Activated CD4-positive, alpha-beta T cell treated with anti-CD3 and anti-CD28 coated beads, Interleukin-2, amount 50 U/mL, for 4 hours (primary cell): ENCODE measurements at places on chromosomes 6 and 20.

DNA sequence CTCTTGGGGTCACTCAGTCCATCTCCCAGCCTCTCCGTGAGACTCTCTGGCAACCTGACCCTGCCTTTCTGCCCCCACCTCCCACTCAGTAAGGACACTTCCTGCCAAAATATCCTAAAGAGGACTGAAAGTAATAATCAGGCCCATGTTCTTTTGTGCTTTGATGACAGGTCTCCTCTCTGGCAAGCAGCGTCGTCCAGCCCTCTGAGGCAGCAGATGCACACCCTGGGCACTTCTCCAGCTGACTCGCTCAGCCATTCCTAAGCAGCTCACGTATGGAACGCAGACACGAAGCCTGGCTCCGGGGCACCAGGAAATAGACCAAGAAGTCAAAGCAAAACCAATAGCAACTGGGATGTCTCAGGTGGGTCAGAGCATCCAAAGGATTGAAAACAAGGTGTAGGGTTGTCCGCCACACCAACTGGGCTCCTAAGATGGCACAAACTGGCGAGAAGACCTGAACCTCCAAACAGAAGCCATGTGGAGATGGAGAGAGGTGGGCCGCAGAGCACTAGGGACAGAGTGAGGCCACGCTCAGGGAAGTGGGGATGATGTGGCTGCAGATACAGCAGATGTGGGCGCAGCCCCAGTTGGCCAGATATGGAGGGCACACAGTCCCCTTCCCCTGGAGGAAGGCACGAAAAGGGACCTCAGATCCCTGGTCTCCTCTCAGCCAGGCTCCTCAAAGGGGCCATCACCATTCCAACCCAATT, 99.3 kb downstream of the PRND start:
- DNase-seq = no peak

DNA sequence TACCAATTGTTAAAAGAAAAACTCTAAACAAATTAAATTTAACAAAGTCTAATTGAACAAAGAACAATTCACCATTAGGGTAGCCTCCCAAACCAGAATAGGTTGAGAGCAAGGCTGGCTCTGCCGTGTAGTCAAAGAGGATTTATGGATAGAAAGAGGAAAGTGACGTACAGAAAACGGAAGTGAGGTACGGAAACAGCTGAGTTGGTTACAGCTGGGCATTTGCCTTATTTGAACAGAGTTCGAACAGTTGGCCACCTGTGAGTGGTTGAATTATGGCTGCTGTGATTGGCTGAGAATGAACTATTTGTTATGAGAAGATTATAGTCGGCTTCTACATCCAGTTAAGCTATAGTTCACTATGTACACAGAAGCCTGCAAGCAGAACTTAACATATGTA, 18.5 kb upstream of the ISM1 start:
- no peak for DNase-seq

DNA sequence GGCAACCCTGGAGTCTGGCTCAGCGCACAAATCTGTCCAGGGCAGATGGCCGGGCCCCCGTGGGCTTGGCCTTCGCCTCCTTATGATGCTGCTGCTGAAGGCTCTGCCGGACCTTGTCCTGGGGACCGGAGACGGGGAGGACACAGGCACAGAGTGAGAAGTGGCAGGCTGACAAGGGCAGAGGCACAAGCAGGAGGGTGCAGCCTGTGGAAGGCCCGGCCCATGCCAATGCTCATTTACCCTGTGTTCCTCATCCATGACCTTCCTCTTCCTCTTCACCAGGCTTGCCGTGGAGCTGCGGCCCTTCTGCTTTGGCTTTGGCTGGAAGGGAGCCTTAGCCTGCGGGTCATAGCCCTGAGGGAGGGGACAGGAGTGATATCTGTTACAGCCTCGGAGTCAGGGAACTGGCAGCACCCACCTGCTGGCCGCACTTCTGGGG, 2.4 kb downstream of the B3GALT4 start:
- no peak for DNase-seq

DNA sequence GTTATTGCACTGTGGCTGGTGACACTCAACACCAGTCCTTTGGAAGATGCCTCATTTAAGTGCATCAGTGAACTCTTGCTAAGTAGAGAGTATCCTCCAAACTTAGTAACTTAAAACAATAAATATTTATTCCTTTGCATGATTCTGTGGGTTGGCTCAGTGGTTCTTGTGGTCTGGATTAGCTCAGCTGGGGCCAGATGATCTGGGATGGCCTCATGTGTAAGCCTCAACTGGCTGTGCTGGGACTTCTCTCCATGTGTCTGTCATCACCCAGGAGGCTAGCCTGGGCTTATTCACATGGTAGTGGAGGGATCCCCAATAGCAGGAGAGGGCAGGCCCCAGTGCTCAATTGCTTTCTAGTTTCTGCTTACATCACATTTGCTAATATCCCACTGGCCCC, 8.3 kb downstream of the LRRN4 start:
- no peak for DNase-seq

GRCh38 chr6:83594941-83595340, 82.6 kb downstream of the PRSS35 start:
- DNase-seq = no peak

DNA sequence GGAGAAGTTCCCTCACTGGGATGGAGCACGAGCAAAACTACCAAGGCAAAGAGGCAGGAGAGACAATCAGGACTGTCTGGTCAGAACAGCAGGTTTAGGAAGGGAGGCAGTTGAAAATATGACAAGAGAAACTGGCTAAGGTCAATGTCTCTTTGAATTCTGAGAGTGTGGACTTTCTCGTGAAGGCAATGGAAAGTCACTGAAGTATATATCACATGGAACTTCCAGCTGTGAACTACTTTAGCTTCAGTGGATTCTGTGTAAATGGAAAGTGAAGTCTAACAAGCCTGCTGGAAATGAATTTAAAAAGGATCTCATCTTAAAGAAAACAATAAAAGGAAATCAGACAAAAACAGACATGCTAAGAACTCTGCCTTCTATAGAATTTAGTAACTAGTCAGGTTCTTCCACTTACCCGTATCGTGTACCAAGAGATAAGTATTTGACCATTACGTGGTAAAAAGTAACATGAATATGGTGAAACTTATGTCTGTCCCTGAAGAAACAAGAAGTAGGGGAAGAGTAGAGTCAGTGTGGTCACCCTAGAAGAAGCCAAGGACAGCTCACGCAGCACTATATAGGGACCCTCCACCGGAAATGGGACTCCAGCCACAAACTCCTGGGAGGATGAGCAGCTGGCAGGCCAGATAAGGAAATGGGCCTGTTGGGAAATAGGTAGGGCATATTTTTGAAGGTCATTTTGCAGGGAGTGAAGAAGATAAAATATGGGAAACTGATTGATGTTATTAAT, 123.4 kb downstream of the MAP7 start:
- no peak for DNase-seq

GRCh38 chr6:72406517-72406916, 215.3 kb upstream of the KCNQ5 start:
- no peak for DNase-seq

GRCh38 chr20:61753316-61753942, 312.3 kb downstream of the TAF4 start:
- no peak for DNase-seq

DNA sequence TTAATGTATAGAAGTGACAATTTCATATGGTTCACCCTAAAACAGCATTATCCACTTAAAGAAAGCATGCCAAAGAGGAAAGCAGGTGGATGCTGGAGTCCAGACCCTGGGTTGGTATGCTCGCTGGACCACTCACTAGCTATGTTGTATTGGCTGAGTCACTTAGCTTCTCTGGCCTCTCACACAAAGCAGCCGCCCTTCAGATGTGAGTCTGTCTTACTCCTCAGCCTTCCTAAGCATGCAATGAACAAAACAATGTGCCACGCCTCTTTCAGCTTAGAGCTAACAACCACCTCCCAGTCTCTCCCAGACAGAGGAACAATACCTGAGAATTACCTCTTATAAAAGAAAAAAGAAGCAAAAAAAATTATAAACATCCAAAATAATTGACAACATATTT, 29.4 kb downstream of the SIM1 start:
- DNase-seq = no peak

- no peak for DNase-seq
These were observed 293.8 kb downstream of the RFPL4B start for GRCh38 chr6:112640891-112641290.

DNA sequence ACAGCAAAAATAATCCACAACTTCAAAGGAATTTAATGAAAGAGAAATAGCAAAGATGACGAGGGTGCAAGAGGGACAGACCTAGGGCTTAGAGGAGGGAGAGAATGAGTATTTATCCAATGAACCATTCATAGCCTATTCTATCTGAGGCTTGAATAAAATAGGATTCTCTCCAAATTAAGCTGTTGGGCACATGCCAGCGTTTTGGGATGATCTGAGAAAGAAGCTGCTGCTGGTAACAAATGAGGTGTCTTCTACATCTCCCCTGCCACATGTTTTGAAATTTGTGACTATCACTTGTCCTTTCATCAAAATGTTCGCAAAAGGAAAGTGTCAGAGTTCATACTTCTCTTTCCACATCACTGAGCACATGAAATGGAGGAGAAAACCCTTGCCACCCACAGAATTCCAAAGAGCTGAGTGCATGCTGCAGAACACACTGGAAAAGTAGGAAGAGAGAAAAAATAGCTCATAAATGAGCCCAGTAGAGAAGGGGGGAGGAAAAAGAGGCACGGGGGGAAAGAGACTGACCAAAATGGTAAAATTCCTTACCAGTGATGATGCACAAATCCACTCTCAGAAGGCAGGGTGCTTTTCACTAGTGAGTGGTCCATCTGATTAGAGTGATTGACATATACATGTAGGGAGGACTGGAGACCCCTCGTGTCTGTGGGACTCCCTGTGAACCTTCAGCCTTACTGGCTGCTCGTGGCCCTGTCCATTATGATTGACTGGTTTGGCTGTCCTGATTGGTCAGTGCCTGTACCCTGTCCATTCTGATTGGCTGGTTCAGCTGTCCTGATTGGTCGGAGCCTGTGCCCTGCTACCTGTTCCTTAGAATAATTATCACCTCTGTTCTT, 180.5 kb downstream of the OGFRL1 start:
- DNase-seq = no peak

- DNase-seq = no peak
These were observed 5.4 kb upstream of the CPXM1 start for GRCh38 chr20:2805689-2806350.

- no peak for DNase-seq
These were observed 54.0 kb downstream of the PSMG4 start for GRCh38 chr6:3312604-3313231.

GRCh38 chr20:60152792-60153191, 194.6 kb downstream of the CDH26 start:
- no peak for DNase-seq

- no peak for DNase-seq
These were observed 19.2 kb downstream of the PSMG4 start for GRCh38 chr6:3277851-3278416.

DNA sequence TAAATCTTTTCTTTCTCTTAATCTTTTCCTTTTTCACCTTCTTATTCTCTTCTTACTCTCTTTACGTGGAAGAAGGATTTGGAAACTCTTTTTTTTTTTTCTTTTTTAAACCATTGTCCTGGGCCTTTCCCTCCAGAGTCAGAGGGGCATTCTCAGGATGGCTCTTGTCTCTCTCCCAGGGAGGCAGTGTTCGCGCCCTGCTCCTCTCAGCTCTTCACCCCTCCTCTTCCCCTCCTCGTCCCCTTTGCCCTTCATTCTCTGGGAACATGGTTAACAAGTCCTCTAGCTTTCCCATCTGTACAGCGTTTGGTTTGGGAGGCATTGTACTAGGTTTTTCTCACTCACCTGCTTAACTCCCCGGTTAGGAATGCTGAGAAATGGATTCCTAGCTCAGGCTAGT, 52.0 kb upstream of the TFB1M start:
- no peak for DNase-seq
